Activated CD4-positive, alpha-beta T cell treated with anti-CD3 and anti-CD28 coated beads for 48 hours (primary cell): ENCODE measurements at places on chromosomes 12 and 14.
A peak's percentile ranks its signal among the peaks of the same experiment; 100 is the strongest.

DNA sequence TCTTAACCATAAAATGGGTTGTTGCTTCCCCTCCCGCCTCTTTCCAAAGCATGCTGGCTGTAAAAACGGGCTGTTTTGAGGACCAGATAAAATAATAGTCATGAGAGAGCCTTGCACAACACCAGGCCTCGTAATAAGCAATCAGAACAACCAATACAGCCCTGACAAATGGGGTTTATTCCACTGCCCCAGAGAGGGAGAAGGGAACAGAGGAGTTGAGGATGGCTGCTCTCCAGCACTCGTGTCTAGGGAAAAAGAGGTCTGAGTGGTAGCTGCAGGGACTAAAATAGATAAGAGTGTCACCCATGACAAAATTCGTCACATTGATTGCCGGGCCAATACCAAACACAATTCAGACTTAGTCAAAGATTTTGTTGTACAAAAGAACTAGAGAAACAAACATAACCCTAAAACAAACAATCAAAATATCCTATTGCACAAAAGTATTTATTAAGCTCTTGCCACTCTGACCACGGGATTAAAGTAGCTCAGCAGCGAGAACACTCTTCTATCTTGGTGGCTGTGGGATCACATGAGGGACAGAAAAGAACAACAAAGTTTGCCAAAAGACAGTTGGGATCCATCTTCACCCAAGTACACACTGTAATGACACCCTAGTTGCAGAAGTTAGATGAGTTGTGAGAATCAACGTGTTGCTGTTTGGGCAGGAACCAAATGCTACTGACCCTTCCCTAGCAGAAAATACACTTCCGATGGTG lies 188.0 kb downstream of the FOXN3 start:
- DNase-seq = no peak

DNA sequence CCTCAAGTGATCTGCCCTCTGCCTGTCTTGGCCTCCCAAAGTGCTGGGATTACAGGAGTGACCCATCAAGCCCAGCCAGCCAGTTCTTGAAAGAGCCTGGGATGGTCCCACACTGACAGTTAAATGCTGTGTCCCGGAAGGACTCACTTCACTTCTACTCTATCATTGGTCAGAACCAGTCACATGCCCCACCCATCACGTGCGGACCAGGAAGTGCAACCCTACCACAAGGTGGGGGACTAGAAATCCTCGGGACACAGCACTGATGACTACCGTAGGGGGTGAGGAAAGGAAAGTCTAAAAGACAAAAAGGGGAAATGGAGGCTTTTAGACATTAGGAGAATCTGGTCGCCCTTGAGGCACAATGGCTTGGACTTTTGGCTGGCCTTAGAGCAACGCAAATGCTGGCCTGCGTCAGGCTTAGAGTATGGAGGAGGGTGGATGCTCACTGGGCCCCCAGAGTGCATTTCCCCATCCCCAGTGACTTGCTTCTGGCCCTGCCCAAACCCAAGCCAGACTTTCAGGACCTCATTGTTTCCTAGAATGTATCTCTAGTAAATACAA lies 207.7 kb downstream of the TTC8 start:
- DNase-seq = no peak

- DNase-seq = no peak
Observed at GRCh38 chr12:105995961-105996431, 142.8 kb downstream of the NUAK1 start.

GRCh38 chr14:80425686-80426085 lies 214.4 kb upstream of the DIO2 start:
- no peak for DNase-seq

DNA sequence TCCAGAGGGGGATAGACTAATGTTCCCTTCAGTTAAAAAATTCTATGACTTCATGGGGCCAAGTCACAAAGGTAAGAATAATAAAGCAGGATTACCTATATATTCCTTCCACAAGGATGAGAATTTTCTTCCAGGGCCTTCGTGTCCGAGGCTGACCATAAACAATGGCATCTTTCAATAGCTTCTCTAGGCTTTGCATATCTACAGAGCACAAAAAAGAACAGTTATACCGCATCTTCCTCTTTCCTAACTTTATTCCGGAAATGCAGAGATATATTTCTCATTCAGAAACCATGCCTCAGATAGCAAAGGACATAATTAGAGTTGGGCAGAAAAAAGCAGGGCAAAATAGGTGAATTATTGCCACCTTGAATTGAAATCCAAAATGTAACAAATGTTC lies 58.3 kb upstream of the ISM2 start:
- no peak for DNase-seq

- DNase-seq = peak; percentile 44
Observed at GRCh38 chr14:91893007-91893406, 25.7 kb upstream of the TC2N start.

DNA sequence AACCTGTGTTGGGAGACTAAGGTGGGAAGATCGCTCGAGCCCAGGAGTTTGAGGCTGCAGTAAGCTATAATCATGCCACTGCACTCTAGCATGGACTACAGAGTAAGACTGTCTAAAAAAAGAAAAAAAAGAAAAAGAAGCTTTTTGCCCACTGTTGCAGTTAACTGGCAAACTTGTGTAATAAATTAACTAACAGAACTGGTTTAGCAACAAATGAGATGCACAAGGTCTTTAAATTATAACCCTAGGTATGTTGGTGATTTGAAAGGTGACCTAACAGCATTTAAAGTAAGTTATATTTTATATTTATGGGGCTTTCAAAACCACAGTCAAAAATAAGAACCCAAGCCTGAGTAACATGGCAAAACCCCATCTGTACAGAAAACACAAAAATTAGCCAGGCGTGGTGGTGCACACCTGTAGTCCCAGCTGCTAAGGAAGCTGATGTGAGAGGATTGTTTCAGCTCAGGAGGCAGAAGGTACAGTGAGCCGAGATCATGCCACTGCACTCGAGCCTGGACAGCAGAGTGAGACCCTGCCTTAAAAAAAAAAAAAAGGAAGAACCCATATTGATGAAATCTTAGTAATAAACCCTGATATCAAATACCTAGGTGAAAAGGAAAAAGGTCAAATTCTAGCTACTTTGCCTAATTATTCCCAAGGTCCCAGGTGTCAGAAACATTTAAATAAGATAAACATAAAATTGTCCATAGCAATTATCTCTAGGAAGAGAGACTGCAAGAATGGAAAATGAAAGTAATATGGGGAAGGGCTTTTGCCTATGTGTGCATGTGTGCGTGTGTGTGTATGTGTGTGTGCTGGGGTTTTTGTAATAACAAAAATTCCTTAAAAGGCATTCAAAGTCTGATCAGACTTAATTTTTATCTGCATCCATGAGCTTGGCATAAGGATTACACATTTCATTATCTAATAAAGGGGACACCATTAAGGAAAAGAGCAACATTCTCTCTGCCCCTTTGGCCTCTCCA lies 15.4 kb downstream of the SYNE2 start:
- no peak for DNase-seq
